ENCODE measurements at places on chromosomes 16 and 17.
A peak's percentile ranks its signal among the peaks of the same experiment; 100 is the strongest.

- DNase-seq: no peak
Measured at GRCh38 chr16:17776888-17777287, 306.1 kb upstream of the XYLT1 start.

DNA sequence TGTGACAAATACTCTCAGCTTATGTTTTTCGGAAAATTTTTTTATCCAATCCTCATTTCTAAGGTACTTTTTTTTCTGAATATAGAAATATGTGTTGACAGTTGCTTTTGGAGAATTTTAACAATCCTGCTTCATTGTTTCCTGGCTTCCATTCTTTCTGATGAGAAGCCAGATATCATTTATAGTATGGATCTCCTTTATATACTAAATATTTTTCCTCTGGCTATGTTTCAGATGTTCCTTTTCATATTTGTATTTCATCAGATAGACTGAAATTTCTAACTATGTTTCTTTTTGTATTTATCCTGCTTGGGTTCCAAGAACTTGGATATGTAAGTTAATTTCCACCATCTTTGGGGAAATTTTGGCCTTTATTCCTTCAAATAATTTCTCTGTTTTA lies 138.9 kb upstream of the CDH11 start:
- no peak for DNase-seq

DNA sequence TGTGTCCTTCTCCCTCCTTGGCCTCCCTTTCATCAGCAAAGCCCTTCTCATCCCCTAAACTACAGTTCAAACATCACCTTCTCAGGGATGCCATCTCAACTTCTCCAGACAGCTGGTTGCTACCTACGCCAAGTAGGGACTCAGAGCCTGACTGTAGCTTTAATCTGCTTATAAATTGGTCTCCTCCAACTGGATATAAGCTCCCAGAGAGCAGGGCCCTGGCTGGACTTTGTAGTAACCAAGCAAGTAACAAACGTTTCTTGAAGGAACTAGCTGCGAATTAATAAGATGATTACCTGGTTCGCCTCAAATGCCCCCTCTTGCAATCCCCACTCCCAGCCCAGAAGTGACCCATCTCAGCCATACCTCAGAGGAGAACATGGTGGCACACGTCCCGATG lies 17.5 kb upstream of the KLHL11 start:
- no peak for DNase-seq

- DNase-seq: no peak
Measured at GRCh38 chr17:69672924-69673323, 258.4 kb downstream of the MAP2K6 start.

GRCh38 chr17:51164911-51165679 lies 1.1 kb upstream of the NME2 start:
- no peak for DNase-seq

GRCh38 chr16:65917466-65917865 lies 449.0 kb upstream of the CDH5 start:
- no peak for DNase-seq

DNA sequence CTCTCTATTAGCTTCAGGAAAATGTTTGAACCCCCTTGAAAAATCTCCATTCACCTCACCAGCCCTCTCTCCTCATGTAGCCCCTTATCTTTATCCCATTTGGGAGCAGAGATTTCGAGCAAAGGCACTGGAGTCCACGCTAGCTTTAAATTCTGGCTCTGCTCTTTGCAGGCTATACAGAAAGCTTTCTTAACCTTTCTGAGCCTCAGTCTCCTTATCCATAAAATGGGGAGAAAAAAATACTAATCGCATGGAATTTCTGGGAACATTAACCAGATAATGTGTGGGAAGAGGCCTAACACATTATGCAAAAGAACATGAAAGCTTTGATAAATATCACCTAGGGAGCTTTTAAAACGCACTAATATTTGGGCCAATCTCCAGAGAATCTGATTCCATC lies 476.3 kb upstream of the CDH5 start:
- DNase-seq: no peak

DNA sequence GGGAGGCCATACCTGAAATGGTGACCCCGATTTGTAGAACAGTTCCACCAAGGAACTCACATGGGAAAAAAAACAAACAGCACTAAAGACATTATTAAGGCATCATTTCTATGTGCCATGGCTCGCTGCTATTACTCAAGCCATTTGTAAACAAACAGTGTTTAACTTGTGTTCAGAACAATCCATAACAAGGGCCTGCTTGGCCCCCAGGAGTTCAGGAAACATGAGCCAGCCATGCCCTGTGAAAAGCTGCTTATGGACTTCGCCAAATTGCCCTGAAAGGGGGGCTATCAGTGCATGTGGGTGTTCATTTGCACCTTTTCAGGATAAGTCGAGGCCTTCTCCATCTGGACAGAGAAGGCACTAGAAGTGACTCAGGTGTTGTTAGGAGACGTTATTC lies 8.0 kb downstream of the POLR3K start:
- no peak for DNase-seq

DNA sequence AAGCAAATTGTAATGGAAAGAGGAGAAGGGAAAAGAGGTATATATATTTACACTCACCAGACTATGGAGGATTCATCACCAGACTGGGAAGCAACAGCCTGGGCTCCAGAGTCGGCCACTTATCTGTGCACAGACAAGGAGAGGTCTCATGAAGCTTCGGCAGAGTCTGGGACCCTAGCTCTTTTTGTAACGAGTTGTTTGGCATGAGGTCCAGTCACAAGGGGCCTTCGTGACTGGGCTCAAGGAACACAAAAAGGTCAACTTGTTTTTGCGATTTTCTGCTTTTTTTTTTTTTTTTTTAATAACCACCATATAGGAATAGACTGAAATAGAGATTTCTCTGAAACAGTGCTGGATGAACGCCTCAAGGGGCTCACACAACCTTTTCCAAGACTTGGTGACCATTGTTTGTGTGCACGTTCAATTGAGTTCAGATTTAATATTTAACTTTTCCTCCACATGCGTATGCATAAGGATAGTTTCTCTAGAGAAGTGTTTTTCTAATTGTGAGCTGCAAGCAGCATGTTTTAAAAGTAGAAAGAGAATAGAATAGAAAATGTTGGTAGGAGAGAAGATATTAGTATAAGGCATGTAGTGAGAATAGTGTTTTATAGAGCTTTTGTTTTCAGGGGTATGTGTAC lies 25.8 kb downstream of the BPTF start:
- DNase-seq: no peak

GRCh38 chr17:35936063-35936462 lies 5.5 kb upstream of the RDM1 start:
- DNase-seq: no peak

DNA sequence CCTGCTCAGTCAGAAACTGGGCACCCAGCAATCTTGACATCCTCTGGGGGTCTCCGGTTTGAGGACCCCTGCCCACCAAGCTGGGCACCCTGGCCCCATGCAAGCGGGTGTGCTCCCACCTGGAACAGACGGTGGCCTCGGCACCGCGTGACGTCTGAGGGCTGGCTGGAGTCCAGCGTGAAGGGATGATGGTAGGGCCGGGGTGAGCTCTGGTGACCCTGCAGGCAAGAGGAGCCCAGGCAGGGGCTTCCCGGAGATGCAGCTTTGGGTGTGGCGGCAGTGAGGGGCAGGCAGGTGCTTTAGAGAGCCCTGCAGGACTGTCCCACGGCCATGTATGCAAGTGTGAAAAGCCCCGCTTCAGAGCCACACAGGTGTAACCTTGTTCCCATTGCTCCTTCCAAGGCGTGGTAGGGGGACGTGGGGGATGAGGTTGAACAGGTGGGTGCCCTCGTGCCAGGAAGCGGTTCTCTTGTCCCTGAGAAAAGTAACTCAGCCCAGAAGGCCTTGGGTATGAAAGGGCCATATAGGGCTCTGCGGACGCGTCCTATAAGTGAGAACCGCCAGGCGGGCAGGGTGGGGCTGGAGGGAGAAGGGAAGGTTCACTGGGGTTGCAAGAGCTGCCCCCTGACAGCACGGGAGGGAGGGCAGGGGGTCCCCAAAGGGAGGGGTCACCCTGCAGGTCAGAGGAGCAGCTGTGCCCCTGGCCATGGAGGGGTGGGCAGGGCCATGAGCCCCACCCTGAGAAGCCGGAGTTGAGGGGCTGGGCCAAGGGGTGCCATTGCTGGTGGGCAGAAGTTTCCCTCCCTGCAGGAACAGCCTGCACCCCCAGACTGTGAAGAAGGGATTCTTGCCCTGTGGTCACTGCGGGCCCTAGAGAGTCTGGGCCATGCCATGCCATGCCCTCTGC lies 9.2 kb downstream of the RGS11 start:
- no peak for DNase-seq

- no peak for DNase-seq
Measured at GRCh38 chr16:2386990-2387389, 42.3 kb upstream of the CCNF start.

DNA sequence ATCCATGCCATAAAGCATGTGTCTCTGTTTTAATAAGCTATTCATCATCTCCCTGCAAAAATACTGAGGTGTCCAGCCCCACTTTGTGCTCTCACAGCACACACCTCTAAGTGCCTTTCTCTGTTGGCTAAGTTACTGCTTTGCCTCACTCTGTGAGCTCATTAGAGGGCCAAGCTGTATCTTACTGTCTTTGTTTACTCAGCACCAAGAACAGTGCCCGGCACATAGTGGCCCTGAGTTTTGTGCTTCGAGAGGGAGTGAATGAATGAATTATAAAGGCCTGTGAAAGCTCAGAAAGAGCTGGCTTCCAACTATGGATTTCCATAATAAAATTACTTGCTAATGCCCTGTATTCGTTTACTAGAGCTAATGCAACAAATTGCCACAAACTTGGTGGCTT lies 50.2 kb upstream of the NOG start:
- no peak for DNase-seq

DNA sequence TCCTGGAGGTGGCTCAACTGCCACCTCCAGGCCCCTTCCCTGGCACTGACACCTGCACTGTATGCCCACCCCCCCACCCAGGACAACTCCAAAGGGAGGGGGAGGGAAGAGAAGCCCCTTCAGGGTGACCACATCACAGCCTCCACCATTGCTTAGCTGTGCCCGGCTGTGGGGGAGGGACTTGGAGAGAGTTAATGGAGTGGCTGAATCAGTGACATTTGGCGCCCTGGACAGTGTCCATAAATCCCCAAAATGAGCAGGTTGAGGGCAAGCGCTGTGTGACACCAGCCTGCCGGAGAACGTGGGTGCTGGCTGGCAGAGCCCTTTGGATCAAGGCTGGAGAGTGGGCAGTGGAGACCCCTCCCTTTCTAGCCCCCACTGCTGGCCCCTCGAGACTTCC lies 883 bp downstream of the USH1G start:
- DNase-seq: no peak

DNA sequence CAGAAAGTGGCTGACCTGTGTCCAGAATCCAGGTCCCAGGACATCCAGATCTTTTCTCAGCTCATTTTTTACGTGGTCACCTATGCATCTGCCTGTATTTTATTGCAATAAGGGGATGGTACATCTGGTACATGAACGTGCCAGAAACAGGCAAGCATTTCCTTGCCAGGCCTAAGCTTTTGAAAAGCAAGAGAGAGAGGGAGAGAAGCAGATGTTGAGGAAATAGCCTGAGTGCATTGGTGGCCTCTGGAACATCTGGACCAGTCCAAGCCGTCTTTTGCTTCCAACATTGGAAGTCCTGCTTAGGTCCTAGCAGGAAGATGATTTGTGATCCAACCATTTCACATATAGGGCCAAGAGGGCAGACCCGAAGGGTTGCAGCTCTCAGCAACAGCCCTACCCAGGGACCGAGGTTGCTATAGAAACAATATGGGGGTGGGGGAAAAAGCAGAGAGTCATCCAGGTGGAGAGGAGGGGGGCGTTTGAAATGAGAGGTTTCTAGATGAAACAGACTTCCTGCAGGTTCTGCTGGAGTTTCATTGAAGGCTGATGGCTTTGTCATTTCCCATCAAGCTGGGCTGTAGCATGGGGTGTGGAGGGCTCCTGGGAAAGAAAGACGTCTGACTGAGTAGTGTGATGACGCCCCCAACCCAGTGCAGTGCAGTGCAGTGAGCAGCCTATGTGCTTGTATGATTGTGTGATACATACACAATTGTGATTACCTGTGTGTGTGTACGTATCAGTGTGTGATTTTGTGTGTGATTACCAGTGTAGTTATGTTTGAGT lies 61.6 kb downstream of the SHISA6 start:
- DNase-seq: no peak

- no peak for DNase-seq
Measured at GRCh38 chr17:17236295-17237025, 508 bp downstream of the FLCN start.

- peak; percentile 59 for DNase-seq
Measured at GRCh38 chr17:17812211-17813054, 24.4 kb downstream of the SREBF1 start.

DNA sequence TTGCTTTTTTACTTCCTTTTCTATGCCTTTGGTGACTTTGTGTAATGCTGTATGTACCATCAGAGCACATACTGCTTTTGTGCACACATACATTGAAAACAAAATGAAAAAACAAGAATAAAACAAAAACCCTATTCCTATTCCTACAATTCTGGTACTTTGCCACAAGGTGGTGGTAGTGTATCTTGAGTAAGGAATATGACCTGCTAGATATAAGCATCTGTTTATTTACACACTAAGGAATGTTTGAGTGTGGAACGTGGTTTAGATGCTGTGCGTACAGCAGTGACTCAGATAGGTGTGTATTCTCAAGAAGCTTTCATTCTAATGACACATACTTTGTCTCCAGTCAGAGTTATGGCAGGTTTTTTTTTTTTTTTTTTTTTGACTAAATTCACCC lies 606.2 kb downstream of the WWOX start:
- no peak for DNase-seq

DNA sequence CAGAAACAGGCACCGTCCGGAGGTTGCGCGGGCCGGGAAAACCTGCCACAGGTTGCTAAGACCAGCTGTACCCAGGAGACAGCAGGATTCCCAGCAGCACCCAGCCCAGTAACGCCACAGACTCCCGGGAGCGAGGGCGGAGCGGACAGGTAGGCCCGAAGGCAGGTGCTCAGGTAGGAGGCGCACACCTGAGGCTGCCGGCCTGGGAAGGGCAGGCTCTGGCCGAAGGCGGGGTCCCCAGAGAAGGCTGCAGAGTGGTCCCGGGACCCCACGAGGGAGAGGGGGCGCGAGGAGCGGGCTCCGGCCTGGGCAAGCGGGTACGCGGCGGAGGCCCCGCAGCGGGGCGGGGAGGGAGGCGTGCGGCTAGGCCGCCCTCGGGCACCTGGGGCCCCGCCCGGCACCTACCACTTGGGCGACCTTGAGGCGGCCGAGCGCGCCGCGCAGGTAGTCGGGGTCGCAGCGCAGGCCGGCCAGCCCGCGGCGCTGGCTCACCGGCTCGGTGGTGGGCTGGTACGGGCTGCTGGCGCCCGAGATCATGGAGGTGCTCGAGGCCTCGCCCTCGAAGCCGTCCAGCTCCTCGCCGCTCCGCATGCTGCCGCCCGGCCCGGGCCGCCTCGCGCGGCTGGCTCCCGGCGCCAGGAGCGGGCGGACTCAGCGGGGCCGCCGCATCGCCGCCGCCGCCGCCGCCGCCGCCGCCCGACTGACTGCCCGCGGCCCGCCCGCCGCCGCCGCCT lies 441 bp downstream of the CMTM4 start:
- DNase-seq: no peak

All from activated CD8-positive, alpha-beta memory T cell treated with anti-CD3 and anti-CD28 coated beads for 1 hour (primary cell).